ENCODE measurements at places on chromosomes 7 and 10.

GRCh38 chr10:25896421-25896820 is 37.6 kb upstream of the MYO3A start:
- DNase-seq, result no peak

DNA sequence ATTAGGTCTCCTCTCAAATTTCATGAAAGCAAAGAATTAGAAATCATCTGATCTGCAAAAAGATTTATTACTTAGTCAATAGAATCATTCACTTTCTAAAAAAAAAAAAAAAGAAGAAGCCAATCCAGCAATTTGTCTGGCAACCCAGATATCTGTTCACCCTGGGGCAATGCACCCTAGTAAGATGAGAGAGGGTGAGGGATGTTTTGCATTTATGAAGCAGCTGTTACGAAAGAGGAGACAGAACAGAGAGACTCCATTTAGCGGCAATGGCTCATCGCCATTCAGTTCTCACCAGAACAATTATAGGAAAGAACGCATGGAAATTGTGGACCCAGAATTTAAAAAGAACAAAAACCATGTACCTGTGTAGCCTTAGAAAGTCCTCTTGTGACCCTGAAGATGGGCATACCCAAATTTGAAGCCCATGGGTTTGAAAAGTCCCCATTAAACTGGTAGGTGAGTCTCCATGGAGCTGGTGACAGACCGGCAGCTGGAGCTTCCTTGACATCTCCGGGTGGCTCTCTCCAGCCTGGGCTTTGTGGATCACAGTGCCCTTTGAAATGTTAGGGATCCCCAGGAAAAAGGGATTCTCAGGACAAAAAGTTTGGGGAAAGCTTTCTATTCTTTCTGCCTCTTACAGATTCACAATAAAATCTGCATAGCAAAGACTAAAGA is 45.5 kb upstream of the CCDC3 start:
- DNase-seq, result no peak

GRCh38 chr7:128166603-128167041 is 74.5 kb upstream of the LEP start:
- no peak for DNase-seq

- DNase-seq, result no peak
Measured at GRCh38 chr10:49605216-49605938, 4.7 kb upstream of the SLC18A3 start.

Data from stimulated activated CD8-positive, alpha-beta memory T cell treated with anti-CD3 and anti-CD28 coated beads, Interleukin-7, amount 100 ng/mL, for 1 hour (primary cell).